Activated CD4-positive, alpha-beta T cell treated with anti-CD3 and anti-CD28 coated beads, Interleukin-2, Interleukin-6, amounts not matched to agents 100 ng/mL and 50 ng/mL, durations not matched to agents 16 hours and 8 hours (primary cell): ENCODE measurements at places on chromosomes 2 and 18.

- no peak for DNase-seq
Measured at GRCh38 chr18:22564036-22564435, 146.3 kb upstream of the CTAGE1 start.

- no peak for DNase-seq
Measured at GRCh38 chr2:111035830-111036441, 84.8 kb upstream of the BCL2L11 start.

GRCh38 chr2:160221391-160222276, 21.6 kb upstream of the ITGB6 start:
- no peak for DNase-seq

DNA sequence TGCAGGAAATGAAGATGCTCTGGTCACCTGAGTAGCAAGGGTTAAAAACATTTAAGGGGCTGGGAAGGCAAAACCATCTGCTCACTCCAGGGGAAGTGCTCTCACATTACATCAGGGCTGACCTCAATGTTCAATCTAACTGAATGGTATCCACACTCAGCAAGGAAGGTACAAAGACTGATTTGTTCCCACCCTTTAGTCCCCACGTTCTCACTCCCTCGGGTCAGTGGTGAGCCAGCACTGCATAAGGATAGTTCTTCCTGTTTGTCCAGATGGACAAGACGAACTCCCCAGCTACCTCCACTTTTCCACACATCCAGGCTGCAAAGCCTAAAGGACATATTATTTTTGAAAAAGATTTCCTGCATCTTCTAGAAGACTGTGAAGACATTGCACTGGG, 126.6 kb upstream of the SLC14A2 start:
- no peak for DNase-seq

DNA sequence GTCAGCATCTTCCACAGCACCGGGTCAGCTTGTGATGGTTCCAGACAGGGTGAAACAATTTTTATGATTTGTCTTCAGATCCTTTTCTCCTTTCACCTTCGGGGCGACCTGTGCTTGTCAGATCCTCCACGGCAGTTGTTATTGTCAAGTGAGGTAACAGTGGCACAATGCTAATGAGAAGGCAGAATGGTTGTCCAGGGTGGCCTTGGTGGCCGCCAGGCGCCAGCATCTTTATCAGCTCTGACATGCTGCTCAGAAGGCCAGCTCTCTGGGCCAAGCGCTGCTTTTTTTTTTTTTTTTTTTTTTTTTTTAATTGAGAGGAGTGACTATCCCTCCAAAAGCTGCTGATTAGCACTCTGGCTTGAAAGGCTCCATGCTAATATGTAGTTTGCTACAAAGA, 52.3 kb upstream of the MGAT5 start:
- DNase-seq: no peak

- no peak for DNase-seq
Measured at GRCh38 chr2:119225105-119225865, 1.7 kb downstream of the STEAP3 start.

- DNase-seq: no peak
Measured at GRCh38 chr2:67877301-67877700, 185.5 kb downstream of the C1D start.

- DNase-seq: no peak
Measured at GRCh38 chr2:45983213-45983612, 314.0 kb upstream of the EPAS1 start.

DNA sequence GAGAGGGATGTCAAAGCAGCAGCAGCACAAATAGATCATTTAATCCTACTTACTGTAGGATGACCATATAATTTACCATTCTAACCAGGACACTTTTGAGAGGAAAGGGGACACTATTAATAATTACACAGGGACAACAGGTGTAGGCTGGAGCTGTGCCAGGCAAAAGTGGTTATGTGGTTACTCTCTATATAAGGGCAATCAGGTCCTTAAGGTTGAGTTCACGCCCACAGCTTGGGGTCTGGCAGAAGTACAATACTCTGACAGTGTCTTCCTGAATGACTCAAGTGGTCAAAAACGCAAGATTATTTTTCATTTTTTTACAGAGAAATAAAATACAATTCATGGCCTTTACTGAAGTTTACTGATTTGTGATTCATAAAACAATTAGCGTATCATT, 2.8 kb downstream of the PREPL start:
- peak; percentile 36 for DNase-seq

DNA sequence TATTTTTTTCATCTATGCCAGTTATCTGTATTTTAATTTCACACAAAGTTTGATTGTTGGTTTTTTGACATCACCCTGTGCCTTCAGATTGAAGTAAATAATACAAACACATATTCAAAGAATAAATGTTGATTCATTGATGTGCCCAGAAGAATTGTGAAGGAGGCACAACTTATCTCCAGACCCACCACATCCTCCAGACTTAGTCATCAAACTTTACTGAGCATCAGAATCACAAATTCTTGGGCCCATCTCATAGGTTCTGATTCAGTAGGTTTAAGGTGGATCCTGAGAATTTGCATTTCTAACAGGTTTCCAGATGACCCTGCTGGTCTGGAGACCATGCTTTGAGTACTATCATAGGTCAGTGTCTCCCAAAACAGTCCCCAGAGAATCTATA, 82.8 kb upstream of the PIK3C3 start:
- no peak for DNase-seq

- DNase-seq: peak; percentile 71
Measured at GRCh38 chr2:233426619-233427342, 72.5 kb downstream of the DGKD start.

GRCh38 chr2:29489568-29489967, 374.4 kb downstream of the CLIP4 start:
- DNase-seq: no peak

GRCh38 chr2:68974251-68974650, at the start of gene GKN1:
Gene GKN1, plus strand, starts transcription at chr2:68974636. Its CDS starts 42 bp downstream, at chr2:68974678.
- no peak for DNase-seq

- no peak for DNase-seq
Measured at GRCh38 chr2:64258566-64258965, 114.3 kb upstream of the PELI1 start.

DNA sequence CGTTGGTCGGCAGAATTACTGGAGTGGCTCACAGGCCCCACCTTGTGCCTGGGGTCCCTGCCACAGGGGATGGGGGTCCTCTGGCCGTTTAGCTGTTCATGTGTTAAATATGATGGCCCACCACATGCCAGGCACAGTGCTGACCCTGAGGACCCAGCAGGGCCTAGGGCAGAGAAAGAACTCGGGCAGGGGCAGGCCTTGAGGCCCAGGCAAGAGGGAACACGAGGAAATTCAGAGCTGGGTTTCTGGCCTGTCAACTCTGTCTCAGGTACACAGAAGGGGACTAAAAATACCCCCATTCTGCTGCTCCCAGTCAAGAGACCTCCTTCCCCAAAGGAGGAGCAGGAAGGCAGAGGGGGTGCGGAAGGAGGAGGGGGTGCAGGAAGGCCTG, 66.2 kb downstream of the DNMT3A start:
- DNase-seq: no peak

- DNase-seq: no peak
Measured at GRCh38 chr2:40120957-40121356, 330.9 kb downstream of the SLC8A1 start.

- DNase-seq: no peak
Measured at GRCh38 chr18:59033974-59034373, 105.7 kb upstream of the SEC11C start.

DNA sequence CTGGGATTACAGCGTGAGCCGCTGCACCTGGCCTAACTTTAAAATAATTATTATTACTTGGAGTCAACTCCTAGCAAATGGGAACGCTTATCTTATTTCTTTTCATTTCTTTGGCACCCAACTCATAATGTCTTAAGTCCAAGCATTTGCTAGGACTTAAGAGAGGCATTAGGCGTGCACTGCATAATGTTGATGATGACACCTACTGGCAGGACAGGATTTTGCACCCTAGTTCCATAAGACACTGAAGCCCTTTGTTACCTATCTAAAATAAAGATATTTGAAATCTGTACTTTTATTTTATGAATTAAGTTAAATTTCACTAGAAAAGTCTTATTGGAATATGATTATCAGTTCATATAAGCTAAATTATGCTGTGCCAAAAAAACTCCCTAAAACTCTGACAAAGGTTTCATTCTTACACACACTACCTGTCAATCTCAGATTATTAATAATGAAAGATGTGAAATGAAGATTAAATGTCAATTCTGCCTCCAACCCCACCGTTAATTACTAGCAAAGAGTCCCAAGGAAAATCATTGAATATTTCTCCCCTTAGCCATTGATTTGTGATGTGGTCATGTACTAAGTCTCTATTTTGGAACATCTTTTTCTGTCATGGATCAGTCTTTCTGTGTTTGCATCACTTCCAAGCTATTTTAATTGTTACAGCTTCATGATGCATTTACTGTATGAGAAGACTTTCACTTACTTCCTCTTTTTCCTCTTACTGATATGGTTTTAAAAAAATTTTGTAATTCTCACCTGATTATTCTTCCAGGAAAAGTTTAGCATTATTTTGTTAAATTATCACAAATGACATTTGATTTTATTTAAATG, 12.7 kb upstream of the CDH2 start:
- peak; percentile 44 for DNase-seq

DNA sequence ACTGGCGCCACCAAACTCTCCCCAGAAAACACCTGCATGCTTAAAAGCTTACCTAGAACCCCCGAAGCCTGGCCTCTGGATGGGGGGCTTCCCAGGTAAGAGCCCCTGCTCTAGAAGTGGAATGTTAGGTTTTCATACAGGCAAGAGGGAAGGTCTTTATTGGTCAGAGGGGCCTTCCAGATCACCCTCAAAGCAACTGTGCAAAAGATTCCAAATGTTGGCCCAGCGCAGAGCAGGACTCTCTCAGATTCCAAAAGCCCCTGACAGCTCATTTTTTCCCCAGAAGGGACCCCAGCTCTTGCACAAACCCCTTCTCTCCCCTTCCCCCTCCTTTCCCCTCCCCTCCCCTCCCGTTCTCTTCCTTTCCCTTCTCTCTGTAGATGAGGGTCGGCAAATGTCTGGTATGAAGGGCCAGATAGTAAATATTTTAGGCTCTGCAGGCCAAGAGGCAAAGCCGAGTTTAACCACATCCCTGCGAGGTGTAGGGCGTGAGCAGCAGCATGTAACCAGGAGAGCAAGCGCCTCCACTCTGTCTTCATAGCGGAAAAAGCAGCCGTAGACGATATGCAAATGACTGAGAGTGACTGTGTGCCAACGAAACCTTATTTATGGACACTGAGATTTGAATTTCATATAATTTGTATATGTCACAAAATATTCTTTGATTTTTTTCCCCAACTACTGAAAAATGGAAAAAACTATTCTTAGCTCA, 116.9 kb downstream of the SMAD7 start:
- peak; percentile 82 for DNase-seq

DNA sequence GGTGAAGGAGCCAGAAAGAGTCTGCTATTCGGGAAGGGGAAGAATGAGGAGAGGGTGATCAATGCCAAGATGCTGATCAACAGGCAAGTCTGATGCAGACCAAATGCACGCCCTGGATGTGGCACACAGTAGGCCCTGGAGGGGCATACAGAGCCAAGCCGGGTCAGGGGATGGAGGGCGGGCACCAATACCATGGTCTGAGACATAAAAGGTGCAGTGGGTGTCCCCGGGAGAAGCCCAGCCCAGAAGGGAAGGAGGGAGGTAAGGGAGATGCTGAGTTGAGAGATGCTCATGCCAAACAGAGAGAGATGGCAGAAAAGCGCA, 66.6 kb upstream of the ID2 start:
- DNase-seq: no peak

GRCh38 chr2:225010804-225011203, 31.5 kb downstream of the DOCK10 start:
- DNase-seq: peak; percentile 64

DNA sequence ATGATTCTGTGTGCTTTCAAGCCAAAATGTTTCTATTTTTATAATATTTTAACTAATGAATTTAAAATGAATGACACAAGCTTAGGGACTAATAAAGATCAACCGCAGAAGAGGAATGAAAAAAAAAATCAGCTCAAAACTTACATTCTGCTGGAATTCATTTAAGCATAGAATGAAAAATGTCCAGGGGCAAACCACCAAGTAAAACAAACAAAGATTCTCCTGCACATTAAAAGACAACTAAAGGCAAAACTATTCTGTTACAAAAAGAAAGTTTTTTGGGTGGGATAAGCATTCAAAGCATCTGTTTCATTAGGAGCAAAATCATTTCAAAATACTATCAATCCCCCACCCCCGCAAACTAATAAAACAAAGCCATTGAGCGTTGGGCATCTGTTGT, 99.3 kb upstream of the SOX11 start:
- no peak for DNase-seq

DNA sequence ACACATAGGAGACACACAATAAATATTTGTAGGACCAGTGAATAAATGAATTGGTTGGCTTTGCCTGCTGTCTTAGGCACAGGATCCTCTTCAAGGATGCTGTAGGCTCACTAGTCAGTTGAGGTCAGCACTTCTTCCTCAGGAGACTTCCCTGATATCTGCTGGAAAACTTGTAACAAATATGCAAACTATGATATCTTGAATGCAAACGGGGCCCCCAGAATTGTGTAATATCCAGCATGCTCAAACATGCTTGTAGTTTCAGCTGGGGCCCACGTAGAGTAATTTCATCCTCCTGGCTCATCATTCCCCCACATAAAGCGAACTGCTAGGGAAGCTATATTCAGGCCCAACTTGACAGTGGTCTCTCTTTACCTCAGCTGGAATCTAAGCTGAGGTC, 43.6 kb downstream of the POLE4 start:
- no peak for DNase-seq

DNA sequence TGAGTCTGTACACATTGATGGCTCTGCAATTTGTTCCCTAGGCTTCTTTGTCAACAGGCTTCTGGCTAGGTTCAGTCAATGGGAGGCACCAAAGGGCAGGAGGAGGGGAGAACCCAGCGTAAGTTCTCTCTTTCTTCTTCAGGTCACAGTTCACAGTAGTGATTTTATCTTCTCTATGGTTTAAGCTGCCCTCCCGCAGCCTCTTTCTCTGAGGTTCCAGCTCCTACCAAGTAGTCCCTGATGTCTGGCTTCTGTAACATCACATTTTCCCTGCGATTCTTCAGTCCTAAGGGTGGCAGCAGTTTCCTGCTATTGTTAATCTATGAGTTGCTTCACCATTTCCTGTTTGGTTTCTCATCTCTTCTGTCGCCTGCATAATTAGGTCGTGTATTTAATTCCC, 107.4 kb downstream of the CPO start:
- DNase-seq: peak; percentile 49

- no peak for DNase-seq
Measured at GRCh38 chr18:41645589-41646360, 309.3 kb upstream of the PIK3C3 start.
